GM13977 (cell line): ENCODE measurements at places on chromosomes 5 and 9.

DNA sequence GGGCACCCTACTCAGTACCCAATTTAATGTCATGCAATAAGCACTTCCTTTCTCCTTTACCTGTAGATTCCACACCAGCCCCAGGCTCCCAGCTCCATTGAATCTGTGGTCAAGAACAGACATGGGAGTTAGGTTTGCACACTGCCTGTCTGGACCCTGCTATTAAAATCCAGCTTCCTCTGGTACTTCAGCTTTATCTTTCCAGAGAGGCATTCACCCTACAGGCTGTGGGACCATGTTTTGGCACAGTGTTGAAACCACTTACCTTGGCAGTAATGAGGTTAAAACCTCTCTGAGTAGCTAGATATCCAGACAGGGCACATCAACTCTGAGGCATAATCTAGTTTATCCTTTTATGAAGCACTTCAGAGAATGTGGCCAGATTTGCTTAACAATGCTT is 191.5 kb upstream of the PCSK5 start:
- no peak for DNase-seq

DNA sequence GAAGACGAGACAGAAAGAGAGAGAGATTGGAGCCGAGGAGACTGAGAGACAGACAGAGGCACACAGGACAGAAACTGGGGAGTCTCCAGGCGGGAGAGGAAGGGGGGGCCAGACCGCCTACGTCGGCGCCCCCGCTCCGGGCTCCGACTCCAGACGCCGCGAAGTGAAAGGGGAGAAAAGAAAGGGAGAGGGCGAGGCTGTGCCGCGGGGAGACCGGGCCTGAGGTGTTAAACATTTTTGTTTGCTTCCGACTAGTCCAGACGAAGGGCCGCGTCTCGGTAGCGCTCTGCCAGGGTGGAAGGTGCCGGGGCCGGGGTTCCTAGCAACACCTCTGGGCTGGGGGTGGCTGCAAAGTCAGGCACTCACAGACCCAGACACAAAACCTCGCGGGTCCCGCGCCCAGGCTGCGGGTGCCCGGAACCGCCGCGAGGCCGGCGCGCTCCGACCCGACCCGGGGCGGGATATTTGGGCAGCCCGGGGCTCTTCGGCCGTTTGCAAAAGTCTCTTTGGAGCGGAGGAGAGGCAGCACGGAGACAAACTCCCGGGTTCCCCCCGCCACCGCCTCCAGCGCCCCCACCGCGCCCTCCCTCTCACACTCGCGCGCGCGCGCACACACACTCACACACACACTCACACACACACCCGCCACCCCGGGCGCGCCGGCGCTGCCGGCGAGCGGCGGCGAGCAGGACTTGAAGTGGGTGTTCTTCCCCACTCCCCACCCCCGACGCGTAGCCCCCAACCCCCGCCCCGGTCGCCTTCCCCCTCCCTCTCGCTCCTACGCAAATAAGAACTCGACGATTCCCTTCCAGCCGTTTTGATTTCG is 626 bp upstream of the FST start:
- peak; percentile 52 for DNase-seq

GRCh38 chr5:72817076-72817481 is 618 bp downstream of the TNPO1 start:
- peak; percentile 64 for DNase-seq

DNA sequence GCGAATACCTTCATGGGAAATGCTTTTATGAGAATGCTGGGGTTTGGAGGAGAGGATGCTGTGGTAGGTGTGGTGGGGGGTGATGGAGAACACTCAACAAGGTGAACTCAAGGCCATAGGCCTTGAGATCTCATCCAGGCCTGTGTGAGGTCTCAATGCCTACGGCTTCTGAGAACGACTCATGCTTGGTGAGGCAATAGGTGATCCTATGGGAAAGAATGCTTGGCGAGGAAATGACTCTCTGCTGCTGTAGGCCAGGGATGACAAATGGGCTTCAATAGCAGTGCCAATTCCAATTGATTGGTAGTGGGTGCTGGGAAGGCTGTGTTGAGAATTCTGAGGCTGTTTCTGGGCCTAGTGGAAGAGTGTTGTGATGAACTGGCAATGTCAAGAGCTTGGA is 280.2 kb upstream of the CLINT1 start:
- DNase-seq, result no peak

- DNase-seq, result no peak
Observed at GRCh38 chr9:137757139-137757538, 120.4 kb upstream of the CACNA1B start.

DNA sequence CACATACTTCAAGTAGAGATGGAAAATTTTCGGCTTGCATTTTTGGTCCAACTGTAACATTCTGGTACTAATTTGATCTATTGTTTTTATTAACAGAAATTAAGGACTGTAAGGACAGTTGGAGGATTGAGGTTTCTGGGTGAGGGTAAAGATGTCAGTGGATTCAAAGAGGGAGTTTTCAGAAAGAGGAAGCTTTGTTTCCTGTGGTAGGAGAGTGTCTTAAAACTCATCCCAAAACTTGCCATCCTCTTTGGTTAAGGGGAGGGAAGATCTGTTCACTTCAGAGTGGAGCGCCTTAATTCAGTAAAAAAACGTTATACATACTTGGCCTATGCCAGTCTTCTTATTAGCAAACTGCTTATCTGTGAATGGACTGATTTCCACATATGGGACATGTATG is 13.8 kb downstream of the CNTRL start:
- DNase-seq, result no peak

DNA sequence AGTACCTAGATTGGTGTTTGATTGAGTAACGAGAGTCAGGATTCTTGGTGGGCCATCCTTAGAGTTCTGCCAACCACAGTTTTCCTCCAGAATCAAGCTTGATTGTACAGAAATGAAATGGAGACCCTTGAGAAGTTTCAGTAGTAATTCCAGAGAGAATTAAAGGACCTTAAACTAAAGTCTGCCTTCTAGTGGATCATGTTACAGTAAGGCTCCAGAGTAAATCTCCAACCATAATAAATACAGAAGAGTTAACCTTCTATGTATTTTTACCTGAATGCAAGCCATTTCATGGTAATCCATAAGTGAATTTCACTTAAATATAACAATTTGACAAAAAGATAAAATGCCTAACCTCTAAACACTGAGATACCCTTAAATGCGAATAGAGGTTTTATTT is 53.0 kb upstream of the CNTLN start:
- no peak for DNase-seq
